ENCODE measurements at places on chromosomes 4 and X. TPM values are rescaled to one million over a fixed set of nuclear protein-coding genes. Genes with fewer than 3 reads are reported as not detected.

CCKAR gene
- 0.12 TPM for polyA plus RNA-seq

ARMCX4 gene
- 46.9 TPM for polyA plus RNA-seq

TAF7L gene
- polyA plus RNA-seq: 0.17 TPM

HSFX3 gene
- polyA plus RNA-seq: 0.88 TPM

PLAC8 gene
- 4.3 TPM for polyA plus RNA-seq

FDCSP gene
- 4.5 TPM for polyA plus RNA-seq

- DNase-seq: peak; percentile 52
These were observed 607.1 kb upstream of the DIPK2B start for GRCh38 chrX:45807572-45808425.

- DNase-seq: no peak
These were observed 43.8 kb downstream of the HPGDS start for GRCh38 chr4:94298725-94299252.

- no peak for DNase-seq
These were observed 484.0 kb downstream of the NAF1 start for GRCh38 chr4:162682651-162683050.

DNA sequence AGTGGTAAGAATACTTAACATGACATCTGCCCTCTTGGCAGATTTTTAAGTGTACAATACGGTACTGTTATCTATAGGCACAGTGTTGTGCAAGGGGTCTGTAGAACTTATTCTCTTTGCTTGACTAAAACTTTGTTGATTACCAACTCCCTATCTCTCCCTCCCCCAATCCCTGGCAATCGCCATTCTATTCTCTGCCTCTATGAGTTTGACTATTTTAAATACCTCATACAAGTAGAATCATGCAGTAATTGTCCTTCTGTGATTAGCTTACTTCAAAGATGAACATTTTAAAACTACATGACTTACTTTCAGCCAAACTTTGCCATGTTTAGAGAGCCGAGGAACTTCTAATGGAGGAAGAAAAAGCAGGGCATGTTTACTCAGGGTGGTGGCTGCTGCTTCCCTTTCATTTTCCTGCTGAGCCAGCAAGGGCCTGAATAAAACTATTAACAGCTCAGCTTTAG, 62.4 kb downstream of the APOO start:
- DNase-seq: no peak

GRCh38 chr4:127579821-127580220, 52.9 kb upstream of the INTU start:
- DNase-seq: no peak

Data from muscle of back (tissue), 13 donors.